ENCODE measurements at places on chromosomes 5 and 9.

- DNase-seq = no peak
Measured at GRCh38 chr9:136316896-136317676, 10.3 kb upstream of the GPSM1 start.

- no peak for DNase-seq
Measured at GRCh38 chr5:149170299-149170698, 29.0 kb downstream of the ABLIM3 start.

GRCh38 chr5:54610197-54610944 lies 92.8 kb downstream of the SNX18 start:
- DNase-seq = peak; percentile 55

DNA sequence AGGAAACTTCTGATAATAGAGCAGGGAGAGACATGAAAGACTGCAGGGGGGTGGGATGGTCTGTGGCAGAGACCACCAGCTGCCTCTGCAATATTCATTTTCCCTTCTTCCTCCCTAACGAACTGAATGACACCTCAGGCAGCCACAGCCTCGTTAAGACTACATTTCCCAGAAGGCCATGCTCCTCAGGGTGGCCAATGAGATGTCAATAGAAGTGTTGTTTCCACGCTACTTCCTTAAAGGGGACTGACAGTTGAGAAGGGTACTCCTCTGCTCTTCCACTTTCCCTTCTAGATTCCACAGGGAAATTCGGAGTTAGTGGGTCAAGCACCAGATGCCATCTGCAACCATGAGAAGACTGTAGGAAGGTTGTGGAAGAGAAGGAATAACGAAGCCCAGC lies 52.0 kb upstream of the DAPK1 start:
- peak; percentile 57 for DNase-seq

- no peak for DNase-seq
Measured at GRCh38 chr5:119596046-119596445, 33.3 kb upstream of the FAM170A start.

GRCh38 chr5:128263357-128263756 lies 179.8 kb downstream of the SLC12A2 start:
- DNase-seq = no peak

DNA sequence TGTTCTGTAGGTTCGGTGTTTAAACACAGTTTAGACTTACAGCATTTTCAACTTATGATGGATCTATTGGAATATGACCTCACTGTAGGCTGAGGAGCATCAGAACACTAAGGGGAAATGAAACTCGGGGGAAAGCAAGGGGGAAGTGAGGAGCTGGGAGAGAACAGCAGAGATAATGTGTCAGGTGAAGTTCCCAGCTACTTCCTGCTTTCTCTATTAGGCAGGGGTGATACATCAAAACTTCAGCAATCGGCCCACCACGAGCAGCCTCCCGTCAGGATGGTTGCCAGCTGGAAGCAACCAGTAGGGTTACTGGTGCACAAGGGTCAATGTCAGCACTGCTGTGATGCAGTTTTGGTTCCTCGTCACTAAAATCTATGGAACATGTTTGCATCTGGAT lies 34.3 kb downstream of the FAT2 start:
- DNase-seq = no peak

- DNase-seq = peak; percentile 38
Measured at GRCh38 chr9:36597412-36598178, 24.9 kb downstream of the MELK start.

DNA sequence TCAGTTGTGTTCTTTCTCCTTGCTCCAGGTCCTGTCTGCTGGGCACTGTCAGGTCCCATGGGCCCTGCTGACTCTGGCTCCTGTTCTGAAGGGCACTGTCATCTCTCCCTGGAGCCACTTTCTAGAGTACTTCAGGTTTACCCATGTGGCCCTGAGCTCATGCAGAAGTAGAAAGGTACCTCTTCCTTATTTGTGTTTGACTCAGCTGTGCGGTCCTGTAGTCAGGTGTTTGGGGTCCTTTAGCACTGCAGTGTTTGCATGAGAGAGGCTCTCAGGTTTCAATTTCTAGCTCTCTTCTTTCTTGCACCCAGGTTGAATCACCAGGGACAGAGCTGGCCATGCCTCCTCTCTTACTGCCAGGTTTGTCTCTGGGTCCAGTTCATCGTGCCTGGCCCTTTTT lies 71.5 kb downstream of the HSPA4 start:
- DNase-seq = no peak

DNA sequence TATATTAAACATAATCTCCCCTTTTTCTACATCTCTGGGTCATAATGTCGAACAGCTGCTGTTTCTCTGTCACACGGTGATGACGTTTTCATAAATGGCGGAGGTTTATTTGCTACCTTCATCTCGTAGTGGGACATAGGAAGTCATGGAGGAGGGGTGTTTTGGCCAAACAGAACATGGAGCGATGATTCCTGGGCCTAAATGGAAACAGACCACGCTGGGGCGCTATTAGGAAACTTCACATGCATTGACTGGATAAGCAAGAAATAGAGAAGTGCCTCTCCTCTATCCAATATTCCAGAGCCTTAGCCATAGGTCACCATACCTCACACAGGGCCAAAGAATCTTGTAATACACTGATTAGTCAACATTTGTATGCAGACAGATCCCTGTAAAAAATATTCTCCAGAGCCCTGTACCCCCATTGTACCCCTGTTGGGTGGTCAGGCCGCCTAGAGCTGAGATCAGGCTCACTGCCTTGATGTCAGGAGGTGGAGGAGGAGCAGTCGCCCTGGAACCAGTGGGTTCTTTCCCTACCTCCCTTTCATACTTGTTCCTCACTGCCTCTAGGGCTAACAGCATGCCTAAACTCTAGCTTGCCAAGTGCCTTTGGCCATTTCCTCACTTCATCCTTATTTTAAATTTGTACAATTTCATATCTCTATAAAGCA lies 77.8 kb upstream of the SPIN1 start:
- no peak for DNase-seq

GRCh38 chr5:159933531-159934485 lies 17.5 kb downstream of the ADRA1B start:
- DNase-seq = no peak

DNA sequence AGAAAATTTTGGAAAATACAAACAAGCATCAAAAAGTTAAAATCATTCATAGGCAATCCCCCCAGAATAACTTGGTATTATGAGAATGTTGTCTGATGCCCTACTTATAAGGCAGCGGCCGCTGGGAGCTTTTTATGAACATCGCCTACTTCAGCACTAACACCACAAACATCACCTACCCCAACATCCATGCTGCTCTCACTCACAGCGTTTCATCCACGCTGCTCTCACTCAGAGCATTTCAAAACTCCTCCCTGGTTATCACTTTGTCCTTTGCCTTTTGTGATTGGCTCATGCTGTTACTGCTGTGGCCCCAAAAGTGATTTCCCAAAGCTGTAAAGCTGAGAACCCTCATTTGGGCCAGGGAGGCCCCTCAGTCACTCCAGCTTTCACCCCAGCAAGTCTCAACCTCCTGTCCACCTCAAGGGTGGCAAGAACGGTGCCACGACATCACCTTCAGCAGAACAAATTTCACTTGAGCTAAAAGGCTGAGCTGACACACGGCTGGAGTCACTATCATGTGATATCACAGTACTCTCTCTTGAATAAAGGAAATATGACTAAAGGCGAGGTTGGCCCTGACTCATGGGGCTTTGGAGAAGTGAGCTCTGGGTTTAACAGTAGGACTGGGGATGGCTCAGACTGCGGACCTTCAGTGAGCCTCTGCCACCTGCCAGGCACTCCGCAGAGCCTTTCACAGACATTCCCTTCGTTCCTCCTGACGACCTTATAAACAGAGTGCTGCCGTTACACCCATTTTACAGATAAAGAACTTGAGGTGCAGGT lies 25.2 kb downstream of the SHC3 start:
- DNase-seq = no peak

GRCh38 chr9:80871596-80871995 lies 817.8 kb downstream of the TLE1 start:
- no peak for DNase-seq

DNA sequence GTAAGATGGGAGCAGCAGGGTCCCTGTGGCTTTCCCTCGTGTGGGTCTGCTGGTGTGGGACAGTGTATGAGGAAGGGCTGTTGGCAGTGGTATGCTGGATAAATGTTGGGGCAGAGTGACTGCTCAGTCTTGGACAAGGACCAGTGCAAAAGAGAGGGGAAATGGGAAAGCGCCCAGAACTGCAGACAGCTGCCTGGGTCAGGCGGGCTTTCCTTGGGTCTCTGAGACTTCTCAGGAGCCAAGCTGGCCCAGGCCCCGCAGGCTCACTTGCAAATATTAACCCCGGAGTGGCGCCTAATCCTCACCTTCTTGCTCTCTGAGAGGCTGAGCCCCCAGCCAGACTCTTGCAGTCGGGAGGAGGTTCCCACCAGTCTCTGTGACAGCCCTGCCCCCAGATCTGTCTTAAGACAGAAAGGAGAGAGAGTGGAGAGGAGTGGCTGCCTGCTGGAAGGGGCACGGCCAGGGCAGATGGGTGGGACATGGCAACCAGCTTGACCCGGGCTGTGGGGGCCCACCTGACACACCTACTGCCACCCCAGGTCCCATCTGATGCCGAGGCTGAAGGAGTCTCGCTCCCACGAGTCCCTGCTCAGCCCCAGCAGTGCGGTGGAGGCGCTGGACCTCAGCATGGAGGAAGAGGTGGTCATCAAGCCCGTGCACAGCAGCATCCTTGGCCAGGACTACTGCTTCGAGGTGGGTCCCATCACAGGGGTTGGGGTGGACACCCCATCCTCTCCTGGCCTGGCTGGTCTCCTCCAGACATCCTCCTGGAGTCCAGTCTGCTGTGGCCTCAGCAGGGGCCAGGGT lies 105.2 kb downstream of the DAB2IP start:
- DNase-seq = no peak
